ENCODE measurements at places on chromosomes 12 and 14.
A peak's percentile ranks its signal among the peaks of the same experiment; 100 is the strongest.

- no peak for DNase-seq
These were observed 6.6 kb downstream of the NCAPD2 start for GRCh38 chr12:6500466-6500865.

GRCh38 chr12:108621161-108621560, 12.5 kb downstream of the SELPLG start:
- DNase-seq, result no peak

- peak; percentile 69 for DNase-seq
These were observed 8.0 kb downstream of the YY1 start for GRCh38 chr14:100246809-100247428.

GRCh38 chr12:60451457-60451856, 855.6 kb downstream of the SLC16A7 start:
- DNase-seq, result no peak

GRCh38 chr12:31228811-31229792, 96.8 kb downstream of the SINHCAF start:
- no peak for DNase-seq

All from neural progenitor cell (in vitro differentiated cells).